ENCODE measurements at places on chromosomes 6 and 20. TPM values are rescaled to one million over a fixed set of nuclear protein-coding genes. Genes with fewer than 3 reads are reported as not detected.

DAAM2 gene
- not detected for total RNA-seq

HTR1B gene
- total RNA-seq, result 6.1 TPM

MEP1A gene
- not detected for total RNA-seq

VSTM2L gene
- 1.8 TPM for total RNA-seq

SPATS1 gene
- not detected for total RNA-seq

KCNQ2 gene
- total RNA-seq, result not detected

SLC17A4 gene
- not detected for total RNA-seq

ASXL1 gene
- total RNA-seq, result 22.6 TPM

FOXO3 gene
- total RNA-seq, result 8.9 TPM

EYS gene
- not detected for total RNA-seq

DPPA5 gene
- total RNA-seq, result not detected

PAK5 gene
- total RNA-seq, result not detected

TSBP1 gene
- total RNA-seq, result not detected

ASIP gene
- total RNA-seq, result not detected

HLA-DMB gene
- 1.2 TPM for total RNA-seq
